Cardiac muscle cell (in vitro differentiated cells and primary cell): ENCODE measurements at places on chromosomes 2 and 18. TPM values are rescaled to one million over a fixed set of nuclear protein-coding genes. Genes with fewer than 3 reads are reported as not detected.

The UGT1A3 gene
- not detected in 2 replicates for total RNA-seq

The SLC14A1 gene
- not detected in 2 replicates for total RNA-seq

The CD28 gene
- total RNA-seq, result not detected in 2 replicates

The IL1RN gene
- total RNA-seq, result not detected in 2 replicates

The MYL1 gene
- 2.2 TPM in 1 of 2 replicates, not detected in the other for total RNA-seq

The MC4R gene
- total RNA-seq, result 0.21 and 0.54 TPM in 2 replicates

The CNDP1 gene
- total RNA-seq, result 1.6 TPM in 1 of 2 replicates, not detected in the other

The FBXO48 gene
- 0.46 and 0.66 TPM in 2 replicates for total RNA-seq

The CHST10 gene
- 21.6 and 22.2 TPM in 2 replicates for total RNA-seq

The AQP4 gene
- 0.12 TPM in 1 of 2 replicates, not detected in the other for total RNA-seq

The TMEM169 gene
- 1.2 and 1.8 TPM in 2 replicates for total RNA-seq
